ENCODE measurements at places on chromosomes 16 and 17.

DNA sequence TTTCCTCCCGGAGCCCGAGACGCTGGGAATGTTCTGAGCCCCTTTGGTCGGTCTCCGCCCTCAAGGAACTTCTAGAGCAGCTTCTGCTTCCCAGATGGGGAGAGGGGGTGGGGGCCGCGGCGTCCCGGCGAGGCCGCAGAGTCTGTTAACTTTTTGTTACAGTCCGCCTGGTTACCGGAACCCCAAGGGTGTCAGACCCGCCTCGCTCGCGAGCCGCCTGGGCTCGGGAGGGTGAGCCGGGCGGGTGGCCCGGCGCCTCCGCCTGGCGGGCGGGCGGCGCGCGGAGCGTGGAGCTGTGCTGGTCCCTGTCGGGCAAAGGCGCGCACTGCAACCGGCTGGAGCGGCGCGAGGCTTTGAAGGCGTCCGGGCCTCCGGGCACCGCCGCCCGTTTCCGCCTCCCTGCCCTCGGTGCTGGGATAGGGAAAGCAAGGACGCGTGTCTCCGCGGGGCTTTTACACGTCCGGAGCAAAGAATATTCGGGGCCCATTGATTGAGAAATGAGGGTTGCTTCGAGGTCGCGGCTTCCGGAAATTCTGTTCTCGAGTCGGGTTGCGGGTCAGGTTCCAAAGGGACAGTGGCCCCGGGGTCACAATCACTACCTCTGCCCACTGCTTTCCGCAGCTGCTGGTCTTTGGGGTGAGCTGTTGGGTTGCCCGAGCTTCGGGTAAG, 1.7 kb downstream of the HS3ST3B1 start:
- no peak for DNase-seq

DNA sequence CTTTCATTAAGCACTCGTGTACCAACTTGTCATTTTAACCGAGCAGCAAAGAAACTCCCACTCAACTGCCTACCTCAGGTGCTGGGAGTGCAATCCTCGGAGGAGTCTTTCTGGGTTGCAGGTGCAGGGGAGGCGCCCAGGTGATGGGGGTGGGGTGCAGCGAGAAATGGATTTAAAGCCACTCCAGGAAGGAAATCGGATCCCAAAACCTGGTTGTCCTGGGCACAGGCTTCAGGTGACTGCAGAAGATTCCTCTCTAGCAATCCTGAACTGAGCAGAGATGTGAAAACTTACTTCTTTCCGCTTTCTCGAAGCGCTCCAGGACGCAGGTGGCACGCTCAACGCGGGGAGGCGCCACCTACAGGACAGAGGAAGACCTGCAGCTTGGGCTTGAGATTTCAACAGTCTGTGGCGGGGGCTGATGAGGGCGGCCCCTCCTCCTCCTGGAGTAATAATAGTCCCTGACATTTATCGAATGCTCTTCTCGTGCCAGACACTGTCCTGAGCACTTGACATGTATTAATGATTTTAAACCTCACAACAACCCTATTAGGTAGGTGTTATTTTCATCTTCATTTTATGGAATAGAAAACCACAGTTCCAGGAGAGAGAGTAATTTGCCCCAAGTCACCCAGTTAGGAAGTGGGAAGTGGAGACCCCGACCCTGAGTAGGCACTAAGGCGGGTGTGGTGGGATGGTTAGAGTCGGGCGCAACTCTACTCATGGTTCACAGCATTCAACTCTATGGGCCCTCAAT, 27.2 kb upstream of the SKAP1 start:
- peak; percentile 51 for DNase-seq

DNA sequence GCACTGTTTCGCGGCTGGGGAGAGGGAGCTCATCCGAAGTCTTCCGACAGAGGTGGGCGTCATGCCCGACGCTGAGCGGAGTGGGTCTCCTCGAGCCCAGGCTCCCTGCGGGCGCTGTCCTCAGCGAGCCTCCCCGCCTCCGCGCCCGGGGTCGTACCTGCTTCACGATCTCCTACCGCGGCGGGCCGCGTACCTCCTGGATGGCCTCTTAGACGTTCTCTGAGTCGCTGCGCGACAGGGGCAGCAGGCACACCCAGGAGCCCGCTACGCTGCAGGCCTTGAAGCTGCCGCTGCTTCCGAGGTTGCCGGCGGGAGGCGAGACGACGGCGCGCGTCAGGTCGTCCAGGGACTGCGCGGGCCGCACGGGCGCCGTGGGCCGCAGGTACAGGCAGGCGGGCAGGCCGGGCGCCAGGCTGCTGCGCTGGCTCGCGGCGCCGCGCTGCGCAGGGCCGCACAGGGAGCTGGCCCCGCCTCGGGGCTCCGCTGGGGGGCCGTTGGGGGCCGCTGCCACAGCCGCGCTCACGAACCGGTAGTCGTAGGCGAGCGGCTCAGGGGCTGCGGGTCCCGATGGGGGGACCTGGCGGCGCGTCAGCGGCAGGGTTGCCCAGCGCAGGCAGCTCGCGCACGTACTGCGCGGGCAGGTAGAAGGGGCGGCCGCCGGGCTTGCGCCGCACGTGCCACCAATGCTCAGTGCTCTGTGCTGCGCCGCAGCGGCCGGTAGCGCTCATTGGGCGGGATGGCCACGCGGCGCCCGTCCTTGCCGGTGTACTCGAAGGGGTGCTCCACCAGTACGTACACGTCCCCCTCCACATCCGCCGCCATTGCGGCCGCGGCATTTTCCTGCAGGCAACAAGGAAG, 116.4 kb upstream of the SMURF2 start:
- peak; percentile 39 for DNase-seq

GRCh38 chr16:89955001-89955685, 6.6 kb downstream of the DEF8 start:
- no peak for DNase-seq

DNA sequence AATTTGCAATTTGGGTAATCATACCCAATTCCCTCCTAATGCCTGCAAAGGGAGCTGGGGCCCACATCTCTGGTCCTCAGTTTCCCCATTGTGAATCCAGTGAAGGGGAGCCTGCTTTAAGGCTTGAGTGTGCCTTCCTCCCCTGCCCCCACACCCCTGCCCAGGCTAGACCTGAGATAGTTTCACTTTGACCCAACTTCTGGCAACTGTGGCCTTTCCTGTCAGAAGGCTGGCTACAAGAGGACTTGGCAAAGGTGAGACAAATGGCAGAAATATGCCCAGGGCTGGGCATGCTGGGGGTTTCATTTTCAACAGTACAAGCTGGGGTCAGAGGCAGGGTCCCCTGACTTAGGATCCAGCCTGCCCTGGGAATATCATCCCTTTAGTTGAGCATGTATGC, 10.0 kb downstream of the SOCS1 start:
- DNase-seq = no peak

GRCh38 chr16:74726716-74727115, 26.1 kb upstream of the MLKL start:
- DNase-seq = no peak

DNA sequence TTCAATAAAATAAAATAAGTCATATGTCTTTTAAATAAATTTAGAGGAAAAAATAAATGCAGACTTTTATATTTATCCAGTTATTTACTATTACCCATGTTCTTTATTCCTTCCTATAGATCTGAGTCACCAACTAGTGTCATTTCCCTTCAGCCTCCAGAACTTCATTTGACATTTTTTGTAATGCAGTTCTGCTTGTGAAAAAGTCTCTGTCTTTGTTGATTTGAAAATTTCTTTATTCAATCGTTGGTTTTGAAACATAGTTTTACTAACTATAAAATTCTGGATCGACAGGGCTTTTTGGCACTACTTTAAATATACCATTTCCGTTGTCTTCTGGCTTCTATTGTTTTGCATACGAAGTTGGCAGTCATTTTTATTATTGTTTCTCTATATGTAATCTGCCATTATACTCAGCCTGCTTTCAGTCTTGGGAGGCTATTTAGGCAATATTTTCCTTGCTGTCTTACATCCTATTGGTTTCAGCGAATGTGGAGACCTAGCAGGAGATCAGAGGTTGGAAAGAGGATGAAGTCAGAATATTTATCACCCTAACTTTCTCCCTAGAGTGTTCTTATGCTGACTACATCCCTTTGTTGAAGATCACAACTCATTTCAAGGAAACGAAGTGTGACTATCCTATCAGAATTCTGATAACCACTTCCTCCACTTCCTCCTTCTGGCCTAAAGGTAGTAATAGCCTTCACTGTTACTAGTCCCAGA, 42.0 kb upstream of the SLC6A2 start:
- DNase-seq = no peak

- no peak for DNase-seq
These were observed 5.4 kb upstream of the MPP2 start for GRCh38 chr17:43912635-43913304.

GRCh38 chr16:80366023-80366422, 174.8 kb upstream of the DYNLRB2 start:
- no peak for DNase-seq

DNA sequence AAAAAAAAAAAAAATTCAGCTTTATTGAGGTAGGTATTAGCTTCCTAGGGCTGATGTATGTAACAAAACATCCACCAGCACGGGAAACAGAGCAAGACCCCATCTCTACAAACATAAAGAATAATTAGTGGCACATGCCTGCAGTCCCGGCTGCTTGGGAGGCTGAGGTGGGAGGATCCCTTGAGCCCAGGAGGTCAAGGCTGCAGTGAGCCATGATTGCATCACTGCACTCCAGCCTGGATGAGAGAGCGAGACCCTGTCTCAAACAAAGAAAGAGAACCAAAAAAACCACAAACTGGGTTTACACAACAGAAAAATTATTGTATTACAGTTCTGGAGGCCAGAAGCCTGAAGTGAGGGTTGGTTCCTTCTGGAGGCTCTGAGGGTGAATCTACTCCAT, 4.0 kb upstream of the MMP25 start:
- no peak for DNase-seq

DNA sequence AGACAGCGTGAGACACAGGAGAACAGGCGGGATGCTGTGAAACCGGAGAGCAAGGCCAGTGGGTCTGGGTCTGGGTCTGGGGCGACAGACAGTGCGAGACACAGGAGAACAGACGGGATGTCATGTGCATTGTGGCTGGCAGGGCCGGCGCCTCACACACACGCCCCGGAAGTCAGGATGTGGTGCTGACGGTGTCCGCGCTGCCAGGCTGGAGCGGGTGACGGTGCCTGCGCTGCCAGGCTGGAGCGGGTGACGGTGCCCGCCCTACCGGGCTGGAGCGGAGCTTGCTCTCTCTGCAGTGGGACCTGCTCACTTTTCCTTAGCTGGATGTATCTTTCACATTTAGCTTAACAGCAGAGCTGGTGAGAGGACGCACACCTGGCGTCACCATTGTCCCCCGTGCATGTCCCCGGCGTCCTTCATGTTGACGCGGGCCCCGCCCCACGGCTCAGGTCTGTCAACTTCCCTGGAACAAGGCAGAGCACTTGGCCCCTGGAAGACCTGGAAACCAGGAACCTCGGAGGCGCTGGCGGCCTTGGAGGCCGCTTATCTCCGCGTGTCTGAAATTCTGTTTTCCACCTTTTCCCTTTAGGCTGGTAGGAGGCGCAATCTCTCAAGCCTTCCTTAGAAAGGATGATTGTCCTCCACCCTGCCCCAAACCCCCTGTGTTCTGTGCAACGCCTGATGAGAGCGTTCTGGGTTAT, 43.0 kb upstream of the ZNF750 start:
- no peak for DNase-seq

- DNase-seq = no peak
These were observed 10.9 kb downstream of the DYNC1LI2 start for GRCh38 chr16:66740533-66740932.

- no peak for DNase-seq
These were observed 25.8 kb downstream of the UNC13D start for GRCh38 chr17:75818326-75818885.

DNA sequence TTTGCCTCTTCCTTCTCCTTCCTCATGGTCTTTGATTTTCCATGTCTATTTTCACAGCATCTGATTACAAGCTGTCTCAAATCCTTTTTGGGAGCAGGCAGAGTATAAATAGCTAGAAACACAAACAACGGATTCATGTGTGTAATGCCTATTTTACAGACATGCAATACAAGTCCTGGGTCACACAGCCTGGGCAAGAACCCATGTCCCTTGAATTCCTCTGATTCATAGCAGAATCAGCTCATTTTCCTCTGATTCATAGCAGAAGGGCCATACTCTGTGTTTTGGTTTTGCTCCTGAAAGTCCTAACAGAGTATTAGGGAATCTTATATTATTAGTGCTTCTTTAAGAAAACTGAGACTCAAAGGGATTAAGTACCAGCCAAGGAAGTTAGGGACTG, 71.3 kb downstream of the IRX5 start:
- no peak for DNase-seq

- DNase-seq = no peak
These were observed 2.7 kb downstream of the NOXO1 start for GRCh38 chr16:1978476-1979120.

- DNase-seq = no peak
These were observed 35.8 kb downstream of the PTRH2 start for GRCh38 chr17:59671386-59671785.

DNA sequence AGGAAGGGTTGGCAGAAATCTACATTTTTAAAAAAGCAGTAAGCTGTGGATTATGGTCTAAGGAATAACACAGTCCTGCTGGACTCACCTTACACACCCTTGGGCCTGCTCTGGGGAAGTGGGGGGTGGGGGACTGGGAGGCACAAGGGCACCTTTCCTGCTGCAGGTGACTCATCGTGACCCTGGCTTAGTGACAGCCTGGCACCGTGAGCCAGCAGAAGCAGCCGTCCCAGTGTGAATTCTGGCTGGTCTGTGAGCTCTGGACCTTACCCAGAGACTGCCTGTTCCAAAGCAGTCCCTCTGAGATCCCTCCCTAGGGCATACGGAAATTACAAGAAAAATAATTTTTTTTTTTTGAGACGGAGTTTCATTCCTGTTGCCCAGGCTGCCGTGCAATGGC, 4.2 kb upstream of the CRK start:
- DNase-seq = no peak

DNA sequence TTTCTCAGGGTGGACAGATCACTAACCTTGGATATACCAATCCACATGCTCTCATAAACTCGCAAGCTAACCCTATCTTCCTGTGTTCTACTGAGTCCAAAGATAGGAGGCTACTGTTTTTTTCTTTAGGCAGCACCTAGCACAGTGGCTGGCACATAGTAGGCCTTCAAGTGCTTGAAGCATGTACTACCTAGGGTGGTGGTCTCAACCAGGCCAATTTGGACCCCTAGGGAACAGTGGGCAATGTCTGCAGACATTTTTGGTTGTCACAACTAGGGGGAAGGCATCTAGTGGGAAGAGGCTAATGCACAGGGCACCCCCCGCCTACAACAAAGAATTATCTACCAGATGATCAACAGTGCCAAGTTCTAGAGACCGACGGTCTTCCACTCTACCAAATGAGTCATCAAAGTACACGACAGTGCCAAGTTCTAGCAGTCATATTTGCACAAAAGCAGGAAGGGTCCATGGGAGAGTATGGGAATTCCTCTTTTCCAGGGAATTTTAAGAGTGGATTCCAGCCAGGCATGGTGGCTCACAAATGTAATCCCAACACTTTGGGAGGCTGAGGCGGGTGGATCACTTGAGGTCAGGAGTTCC, 390.3 kb downstream of the SLC39A11 start:
- no peak for DNase-seq
